ENCODE measurements at places on chromosomes 11 and 22.

- DNase-seq: no peak
These were observed 34.0 kb downstream of the BMAL1 start for GRCh38 chr11:13311570-13311969.

DNA sequence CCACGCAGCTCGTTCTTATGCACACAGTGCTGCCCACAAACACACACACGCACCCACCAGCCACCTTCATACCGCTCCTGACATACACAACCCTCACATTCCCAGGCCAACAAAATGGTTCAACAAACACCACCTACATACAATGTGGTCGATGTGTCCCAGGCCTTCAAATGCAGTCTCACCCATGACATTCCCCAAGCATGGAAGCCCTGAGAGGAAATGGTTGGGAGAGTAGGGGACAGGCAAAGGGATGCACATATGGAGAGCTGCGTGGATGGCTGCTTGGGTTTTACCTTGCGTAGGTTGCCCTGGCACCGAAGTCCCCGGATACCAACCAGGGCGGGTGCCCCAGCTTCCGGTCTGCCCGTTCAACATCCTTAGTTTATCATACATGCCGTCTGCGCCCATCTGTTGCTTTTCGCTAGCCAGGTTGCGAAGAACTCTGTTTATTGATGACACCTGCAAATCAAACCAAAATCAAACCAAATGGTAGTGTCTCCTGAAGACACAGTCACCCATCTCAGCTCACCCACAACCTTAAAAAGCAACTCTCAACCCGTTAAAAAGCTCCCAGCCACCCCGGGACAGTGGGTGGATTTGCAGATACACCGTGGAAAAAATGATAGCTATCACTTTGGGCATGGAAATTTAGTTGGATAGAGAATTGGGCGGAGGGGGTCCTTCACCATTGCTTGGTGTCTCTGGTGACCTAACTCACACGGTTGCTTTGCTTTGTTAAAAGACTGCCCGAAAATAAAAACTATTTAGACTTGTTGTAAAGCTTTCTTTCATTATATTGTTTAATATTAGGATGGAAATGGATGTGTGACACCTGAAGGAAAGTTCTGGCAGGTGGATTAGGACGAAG, 10.5 kb downstream of the PAX6 start:
- DNase-seq: no peak

GRCh38 chr11:48170241-48171233, 46.1 kb upstream of the OR4B1 start:
- DNase-seq: no peak

- no peak for DNase-seq
These were observed 13.2 kb upstream of the AIFM3 start for GRCh38 chr22:20953668-20954500.

DNA sequence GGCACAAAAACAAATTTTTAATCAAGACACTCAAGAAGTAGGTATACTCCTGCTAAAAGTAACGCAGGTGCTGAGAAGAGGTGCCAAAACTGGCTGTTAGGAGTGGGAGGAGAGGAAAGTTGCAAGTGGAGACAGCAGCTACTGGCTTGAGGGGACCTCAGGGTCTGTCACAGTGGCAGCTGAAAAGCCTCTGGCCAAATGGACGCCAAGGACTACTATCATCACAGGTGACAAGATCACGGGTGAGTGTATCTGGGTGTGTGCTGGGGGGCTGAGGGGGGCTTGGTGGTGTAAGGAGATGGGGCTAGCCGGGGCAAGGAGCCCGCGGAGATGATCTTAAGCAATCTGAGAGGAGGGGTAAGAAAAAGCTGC, 687 bp downstream of the ZNF202 start:
- no peak for DNase-seq

GRCh38 chr11:64384981-64385944, 26.3 kb downstream of the RPS6KA4 start:
- no peak for DNase-seq

DNA sequence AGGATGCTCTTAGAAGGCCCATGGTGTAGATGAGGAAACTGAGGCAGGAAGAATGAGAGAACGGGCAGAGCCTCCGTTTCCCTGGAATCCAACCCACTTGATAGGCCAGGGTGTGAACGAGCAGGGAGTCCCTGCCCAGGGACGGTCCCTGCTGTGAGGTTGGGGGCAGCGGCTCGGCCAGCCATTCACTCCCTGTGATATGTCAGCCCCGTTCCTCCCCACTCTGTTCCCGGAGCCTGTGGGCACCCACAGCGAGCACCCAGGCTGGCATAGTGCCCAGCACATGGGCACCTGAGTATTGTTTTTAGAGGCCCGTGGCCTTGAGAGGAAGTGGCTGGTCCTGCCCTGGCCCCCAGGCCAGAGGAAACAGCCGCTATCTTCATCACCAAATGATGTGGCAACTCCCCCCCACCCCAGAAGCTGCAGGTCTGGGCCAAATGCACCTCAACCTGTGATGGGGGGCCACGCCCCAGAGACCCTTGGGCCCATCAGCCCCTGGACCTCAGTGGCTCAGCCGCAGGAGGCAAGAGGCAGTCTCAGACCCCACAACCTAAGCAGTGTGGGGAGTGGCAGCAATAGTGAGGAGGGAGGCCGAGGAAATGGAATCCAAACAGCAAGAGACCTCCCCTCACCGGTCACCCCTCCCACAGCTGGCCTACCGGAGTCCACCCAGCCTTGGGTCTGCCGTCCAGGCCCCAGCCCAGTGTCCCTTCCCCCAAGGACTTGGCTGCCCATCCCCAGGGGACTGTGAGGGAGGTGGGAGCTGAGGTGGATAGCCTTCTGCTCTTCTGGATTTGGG, 2.1 kb downstream of the ALDH3B1 start:
- no peak for DNase-seq

DNA sequence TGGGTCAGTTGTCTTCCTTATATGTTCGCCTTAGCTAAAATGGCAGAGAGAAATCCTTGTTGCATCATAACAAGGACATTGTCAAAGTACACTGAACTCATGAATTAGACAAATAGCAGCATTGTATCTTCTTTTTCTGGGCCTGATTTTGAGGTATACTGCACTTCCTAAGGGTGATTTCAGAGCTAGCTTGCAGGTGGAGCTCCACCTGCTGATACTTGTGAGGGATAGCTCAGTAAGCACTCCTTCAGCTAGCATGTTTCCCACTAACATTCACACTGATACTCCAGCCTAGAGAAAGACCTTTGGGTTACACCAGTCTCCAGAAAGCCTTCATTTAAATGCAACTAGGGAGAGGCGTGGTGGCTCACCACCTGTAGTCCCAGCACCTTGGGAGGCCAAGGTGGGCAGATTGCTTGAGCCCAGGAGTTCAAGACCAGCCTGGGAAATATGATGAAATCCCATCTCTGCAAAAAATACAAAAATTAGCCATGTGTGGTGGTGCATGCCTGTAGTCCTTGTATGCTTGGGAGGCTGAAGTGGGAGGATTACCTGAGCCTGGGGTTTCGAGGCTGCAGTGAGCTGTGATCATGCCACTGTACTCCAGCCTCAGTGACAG, 29.8 kb downstream of the JAM3 start:
- DNase-seq: no peak

GRCh38 chr22:30923168-30923900, 45.2 kb downstream of the MORC2 start:
- no peak for DNase-seq

DNA sequence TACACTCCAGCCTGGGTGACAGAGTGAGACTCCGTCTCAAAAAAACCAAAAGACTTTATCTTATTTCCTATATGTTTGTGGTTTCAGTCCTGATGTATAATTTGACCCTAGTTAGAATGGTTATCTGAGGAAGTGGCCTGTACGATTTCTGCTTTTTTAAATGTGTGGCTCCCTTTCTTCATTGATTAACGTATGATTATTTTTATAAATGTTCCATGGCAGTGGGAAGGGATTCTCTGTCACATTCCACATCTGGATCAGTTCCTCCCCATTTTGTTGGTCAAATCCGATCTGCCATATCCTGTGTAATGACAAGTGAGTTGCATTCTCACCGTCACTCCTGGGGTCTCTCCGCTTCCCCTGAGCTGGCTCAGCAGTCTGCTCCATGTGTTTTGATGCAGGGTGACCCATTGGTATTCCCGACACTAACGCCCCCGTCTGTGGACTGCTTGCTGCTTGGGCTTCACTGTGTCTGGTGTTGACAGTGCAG, 20.3 kb downstream of the NEAT1 start:
- no peak for DNase-seq

- no peak for DNase-seq
These were observed 5.9 kb downstream of the PHOX2A start for GRCh38 chr11:72238040-72238450.

DNA sequence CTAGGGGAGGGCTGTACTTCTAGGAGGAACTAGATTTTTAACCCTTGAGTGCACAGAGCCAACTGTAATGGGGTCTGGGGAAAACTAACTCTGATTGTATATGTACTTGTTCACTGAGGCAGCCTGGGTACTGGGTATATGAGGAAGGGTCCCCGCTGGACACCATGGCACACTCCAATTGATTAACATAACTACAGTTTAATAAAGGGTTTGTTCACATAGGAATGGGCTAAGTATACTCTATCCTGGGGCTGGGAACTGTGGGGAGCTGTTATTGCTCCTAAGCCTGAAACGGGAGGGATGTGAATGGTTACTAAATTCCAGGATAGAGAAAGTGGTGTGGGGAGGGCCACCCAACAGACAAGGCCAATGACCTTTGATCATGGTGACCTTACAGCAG, 67.6 kb downstream of the PARVA start:
- no peak for DNase-seq

- no peak for DNase-seq
These were observed 82.7 kb downstream of the FBLN1 start for GRCh38 chr22:45585437-45585755.

DNA sequence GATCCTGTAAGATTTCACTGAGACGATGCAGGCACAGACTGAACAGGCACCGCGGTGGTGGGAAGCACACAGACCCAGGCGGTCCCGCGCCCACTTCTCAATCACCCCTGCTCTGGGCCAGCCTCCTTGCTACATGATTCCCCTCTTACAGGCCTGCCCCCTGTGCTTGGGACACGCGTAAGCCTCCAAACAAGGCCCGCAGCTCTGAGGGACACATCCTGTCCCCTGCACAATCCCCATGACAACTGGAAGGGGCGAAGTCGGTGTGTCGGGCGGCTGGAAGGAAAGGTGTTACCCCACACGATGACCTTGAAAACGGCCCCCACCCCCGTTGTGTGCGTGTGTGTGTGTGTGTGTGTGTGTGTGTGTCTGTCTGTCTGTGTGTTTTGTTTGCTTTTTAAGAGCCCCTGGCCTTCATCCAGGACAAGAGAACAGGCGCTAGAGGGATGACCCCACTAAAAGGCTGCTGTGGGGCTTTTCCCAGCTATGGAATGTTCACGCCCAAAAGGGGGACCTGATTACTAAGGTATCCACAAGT, 13.1 kb downstream of the CELSR1 start:
- DNase-seq: no peak

DNA sequence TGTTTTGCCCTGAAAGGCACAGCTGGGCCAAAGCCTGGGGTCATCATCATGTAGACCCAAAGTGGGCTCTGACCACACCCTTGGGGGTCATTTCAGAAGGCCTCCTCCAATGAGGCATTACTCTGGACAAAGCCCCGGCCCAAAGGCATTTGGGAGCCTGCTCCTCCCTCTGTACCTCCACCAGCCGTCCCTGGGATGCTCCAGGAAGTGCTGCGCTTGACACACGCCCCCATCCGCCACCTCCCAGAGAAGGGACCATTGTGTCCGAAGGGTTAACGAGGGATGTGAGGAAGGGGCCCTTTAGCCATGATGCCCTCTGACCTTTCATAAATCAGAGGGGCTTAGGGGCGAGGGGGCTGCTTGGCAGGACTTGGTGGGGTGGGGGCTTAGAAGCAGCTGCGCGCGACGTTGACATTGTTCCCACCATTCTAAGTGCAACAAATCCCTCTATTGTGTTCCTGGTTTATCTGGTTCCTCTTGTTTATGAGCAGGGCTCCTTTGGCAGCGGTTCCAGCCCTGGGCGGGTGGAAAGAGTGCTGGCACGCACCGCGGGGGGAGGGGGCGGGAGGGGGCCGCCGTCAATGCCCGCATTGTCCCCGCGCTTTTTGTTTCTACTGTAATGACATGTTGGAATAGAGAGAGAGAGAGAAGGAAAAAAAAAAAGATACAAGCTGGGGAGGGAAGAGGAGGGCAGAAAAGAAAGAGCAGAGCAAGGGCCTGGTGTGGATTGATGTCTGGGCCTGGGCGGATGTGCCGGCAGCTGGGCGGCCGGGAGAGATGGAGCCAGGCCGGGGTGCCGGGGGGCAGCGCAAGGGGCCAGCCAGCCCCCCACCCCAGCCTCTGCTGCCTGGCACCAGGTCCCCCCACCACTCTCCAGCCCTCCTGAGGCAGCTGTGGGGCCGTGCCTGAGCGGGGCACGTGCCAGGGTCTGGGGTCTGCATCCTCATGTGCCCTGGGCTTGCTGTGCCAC, 32.1 kb upstream of the SOX10 start:
- DNase-seq: no peak

DNA sequence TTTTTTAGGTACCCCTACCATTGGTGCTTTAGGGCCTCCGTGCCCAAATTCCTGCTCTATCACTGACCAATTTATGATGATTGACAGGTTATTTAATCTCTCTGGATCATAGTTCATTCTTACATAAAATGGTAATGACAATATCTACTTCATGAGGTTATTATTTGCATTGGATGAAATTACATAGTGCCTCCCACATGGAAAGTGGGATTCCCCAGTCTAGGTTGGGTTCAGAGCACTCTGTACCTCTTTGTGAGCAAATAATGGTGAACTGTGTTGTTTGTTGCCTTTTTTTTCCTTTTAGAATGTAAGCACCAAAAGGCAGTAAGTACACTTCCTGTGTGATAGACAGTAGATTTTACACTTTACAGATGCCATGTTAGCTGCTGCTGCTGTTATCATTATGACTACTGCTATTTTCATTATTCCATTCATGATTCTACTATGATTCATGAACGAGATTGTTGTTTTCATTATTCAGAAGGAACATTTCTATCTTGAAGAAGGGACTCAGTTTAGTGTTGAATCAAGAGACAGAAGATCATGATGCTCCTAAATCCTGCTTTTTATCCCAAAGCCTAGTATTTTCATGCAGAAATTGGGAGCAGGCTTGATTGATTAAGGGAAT, 100.8 kb downstream of the ALX4 start:
- no peak for DNase-seq

- no peak for DNase-seq
These were observed 13.2 kb upstream of the TTC36 start for GRCh38 chr11:118514103-118514502.

DNA sequence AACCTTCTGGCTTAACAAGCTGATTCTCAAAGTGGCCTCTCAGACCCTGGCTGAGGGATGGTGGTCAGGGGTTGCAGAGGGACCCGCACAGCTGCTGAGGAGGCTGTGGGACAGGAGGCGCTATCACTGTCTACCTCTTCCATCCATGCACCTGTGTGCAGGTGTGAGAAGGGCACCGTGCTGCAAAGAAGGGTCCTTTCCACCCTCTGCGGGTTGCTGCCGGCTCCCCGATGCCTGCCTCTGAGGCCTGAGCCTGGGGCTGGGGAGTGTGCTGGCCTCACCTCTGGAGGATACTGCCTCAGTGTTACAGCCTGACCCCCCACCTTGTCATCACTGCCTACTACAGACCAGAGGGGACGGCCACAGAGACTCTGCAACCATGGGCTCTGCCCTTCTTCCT, 66.1 kb upstream of the B3GAT1 start:
- no peak for DNase-seq

GRCh38 chr11:111571829-111572501, 30.3 kb upstream of the SIK2 start:
- DNase-seq: no peak
